ENCODE measurements at places on chromosomes 3 and 15. TPM values are rescaled to one million over a fixed set of nuclear protein-coding genes. Genes with fewer than 3 reads are reported as not detected.
A peak's percentile ranks its signal among the peaks of the same experiment; 100 is the strongest.

DNA sequence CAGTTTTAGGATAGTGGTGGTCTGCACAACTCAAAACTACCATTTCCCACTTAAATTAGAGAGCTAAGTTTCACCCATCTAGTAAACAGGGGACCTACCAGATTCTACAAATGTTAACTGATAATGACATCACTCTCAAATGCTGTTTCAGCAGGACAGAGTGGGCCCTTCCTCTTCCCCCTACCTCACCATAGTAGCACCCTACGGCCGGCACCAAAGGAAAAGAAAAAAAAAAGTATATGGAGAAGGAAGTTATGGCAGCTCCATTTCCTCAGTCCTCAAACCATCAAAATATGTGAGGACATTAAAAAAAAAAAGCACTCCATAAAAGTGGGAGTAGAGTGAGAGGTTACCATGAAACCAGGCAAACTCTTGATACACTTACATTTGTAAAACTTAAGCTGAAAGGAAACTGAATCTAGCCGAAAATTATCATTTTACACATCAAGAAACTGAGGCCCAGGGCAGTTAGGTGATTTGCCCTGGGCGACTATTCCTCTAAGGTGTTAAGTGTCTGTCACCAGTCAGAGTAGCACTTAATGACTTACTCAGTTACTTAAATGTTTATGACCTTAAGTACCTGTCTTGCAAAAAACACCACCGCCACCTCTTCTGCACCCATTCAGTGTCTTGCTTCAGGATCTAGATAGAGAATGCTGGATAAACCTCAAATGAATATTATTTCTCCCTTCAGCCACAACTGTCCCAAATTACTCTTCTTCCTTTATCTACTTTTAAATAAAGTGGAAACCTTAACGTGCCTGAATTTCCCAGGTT lies 2.7 kb downstream of the MSL2 start:
- peak overlapping the region; percentile 95 for H3K4me3 ChIP-seq

- no peak overlapping the region for H3K4me3 ChIP-seq
- no peaks in the 10 kb centered on the region for H3K36me3 ChIP-seq
- no peak overlapping the region for H3K27ac ChIP-seq
- no peaks in the 10 kb centered on the region for H3K27me3 ChIP-seq
- no peak for DNase-seq
These were observed 236.0 kb upstream of the EIF1B start for GRCh38 chr3:40073310-40074007.

DNA sequence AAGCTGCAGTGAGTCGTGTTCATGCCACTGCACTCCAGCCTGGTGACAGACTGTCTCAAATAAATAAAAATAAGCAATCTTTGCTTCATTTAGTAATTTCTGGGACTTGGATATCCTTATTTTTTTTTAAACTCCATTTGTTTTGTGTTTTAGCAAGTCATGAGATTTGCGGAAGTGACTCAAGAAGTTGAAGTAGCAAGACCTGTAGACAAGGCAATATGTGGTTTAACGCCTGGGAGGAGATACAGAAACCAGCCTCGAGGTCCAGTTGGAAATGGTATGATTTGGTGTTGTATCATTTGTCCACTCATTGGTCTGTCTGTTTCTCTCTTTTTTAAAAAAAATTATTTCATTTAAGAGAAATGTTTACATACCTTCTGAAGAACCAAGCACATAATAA lies 16.6 kb upstream of the RPLP1 start:
- no peak overlapping the region for H3K27ac ChIP-seq
- H3K4me3 ChIP-seq, result no peak overlapping the region
- H3K27me3 ChIP-seq, result no peaks in the 10 kb centered on the region
- no peak for DNase-seq

Gene CPNE9
- 1.2 TPM for total RNA-seq

DNA sequence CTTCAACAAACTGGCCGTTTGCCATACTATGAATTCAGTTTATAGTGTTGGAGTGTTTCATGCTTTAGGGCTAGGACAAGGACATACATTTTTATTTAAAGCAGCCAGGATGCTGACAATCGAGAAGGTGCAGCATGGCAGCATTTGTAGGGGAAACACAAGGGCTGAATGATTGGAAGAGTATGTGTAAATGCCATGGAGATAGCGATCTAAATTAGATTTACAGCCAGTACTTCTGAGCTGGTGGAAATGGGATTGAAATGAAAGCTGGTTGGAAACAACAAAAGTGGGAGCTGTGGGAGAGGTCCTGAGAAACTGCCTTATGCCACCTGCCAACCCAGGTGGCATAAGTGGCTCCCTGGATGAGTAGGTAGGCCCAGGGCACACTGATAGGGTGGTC lies 209.9 kb upstream of the MRPL3 start:
- H3K4me3 ChIP-seq, result no peak overlapping the region
- H3K36me3 ChIP-seq, result no peaks in the 10 kb centered on the region

- H3K36me3 ChIP-seq, result no peaks in the 10 kb centered on the region
- H3K4me3 ChIP-seq, result no peak overlapping the region
- no peak for DNase-seq
- no peaks in the 10 kb centered on the region for H3K27me3 ChIP-seq
- no peaks in the 10 kb centered on the region for H3K4me1 ChIP-seq
- no peak overlapping the region for H3K27ac ChIP-seq
These were observed 50.4 kb downstream of the MESD start for GRCh38 chr15:80939216-80939615.

GRCh38 chr3:173685456-173685855 lies 287.9 kb downstream of the NLGN1 start:
- H3K27me3 ChIP-seq, result no peaks in the 10 kb centered on the region
- no peak overlapping the region for H3K4me3 ChIP-seq
- H3K4me1 ChIP-seq, result no peaks in the 10 kb centered on the region
- H3K36me3 ChIP-seq, result no peaks in the 10 kb centered on the region
- no peak for DNase-seq

- DNase-seq, result no peak
- H3K27ac ChIP-seq, result no peak overlapping the region
- no peaks in the 10 kb centered on the region for H3K4me1 ChIP-seq
- H3K4me3 ChIP-seq, result no peak overlapping the region
- H3K27me3 ChIP-seq, result no peaks in the 10 kb centered on the region
- no peaks in the 10 kb centered on the region for H3K36me3 ChIP-seq
These were observed 271.0 kb downstream of the SUCLG2 start for GRCh38 chr3:67383379-67383778.

DNA sequence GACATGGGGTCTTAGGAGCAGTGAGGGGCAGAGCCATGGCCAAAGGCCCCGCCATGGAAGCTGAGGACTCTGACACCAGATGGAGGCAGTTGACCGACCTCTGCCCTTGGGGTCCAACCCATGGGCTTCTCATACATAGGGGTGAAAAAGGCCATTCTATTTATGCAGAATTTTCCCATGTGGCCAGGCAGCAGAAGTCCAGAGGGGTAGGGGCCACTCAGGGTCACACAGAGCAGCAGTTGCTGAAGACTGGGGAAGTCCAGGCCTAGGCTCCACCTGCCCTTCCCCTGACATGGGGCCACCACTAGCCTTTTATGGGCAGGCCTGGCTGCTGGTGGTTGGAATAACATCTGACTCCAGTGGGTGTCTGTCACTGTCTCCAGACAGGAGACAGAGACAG lies 6.4 kb downstream of the PRSS50 start:
- H3K4me1 ChIP-seq, result no peaks in the 10 kb centered on the region
- no peaks in the 10 kb centered on the region for H3K36me3 ChIP-seq
- H3K27me3 ChIP-seq, result no peaks in the 10 kb centered on the region
- DNase-seq, result no peak
- H3K4me3 ChIP-seq, result no peak overlapping the region

Gene RYR3
- total RNA-seq, result not detected

- H3K36me3 ChIP-seq, result no peaks in the 10 kb centered on the region
- no peak overlapping the region for H3K4me3 ChIP-seq
- DNase-seq, result no peak
- H3K27me3 ChIP-seq, result no peaks in the 10 kb centered on the region
These were observed 53.7 kb downstream of the LSAMP start for GRCh38 chr3:116391296-116392201.

DNA sequence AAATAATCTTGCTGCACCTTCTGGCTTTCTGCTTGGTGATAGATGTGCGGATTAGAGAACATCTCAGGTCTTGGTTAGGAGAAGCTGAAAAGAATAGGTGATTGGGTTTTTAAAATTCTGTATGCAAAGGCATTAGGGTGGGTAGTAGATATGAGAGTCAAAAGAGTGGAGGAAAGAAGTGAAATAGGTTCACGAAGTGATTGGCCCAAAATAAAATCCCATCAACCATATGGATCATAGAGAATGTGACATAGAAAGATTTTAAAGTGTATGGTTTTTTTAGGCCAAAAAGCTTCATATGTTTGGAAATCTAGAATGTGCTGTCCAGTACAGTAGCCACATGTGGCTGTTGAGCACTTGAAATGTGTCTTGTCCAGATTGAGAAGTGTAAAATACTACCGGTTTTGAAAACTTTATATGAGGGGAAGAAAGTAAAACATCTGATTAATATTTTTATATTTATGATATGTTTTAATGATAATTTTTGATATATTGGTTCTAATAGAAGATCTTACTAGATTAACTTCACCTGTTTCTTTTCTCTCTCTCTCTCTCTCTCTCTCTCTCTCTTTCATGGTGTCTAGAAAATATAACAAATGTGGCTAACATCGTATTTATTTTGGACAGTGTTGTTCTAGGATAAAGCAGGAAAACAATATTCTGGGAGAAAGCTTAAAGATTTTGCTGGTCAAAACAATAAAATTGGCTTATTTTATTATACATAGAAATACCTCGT lies 2.9 kb downstream of the MBNL1 start:
- no peak for DNase-seq
- H3K36me3 ChIP-seq, result no peaks in the 10 kb centered on the region
- H3K4me3 ChIP-seq, result peak overlapping the region; percentile 93

GRCh38 chr3:29515451-29515850 lies 234.6 kb downstream of the RBMS3 start:
- H3K27ac ChIP-seq, result no peak overlapping the region
- no peaks in the 10 kb centered on the region for H3K36me3 ChIP-seq
- no peak for DNase-seq
- peaks cover 2% of the 10 kb centered on the region for H3K27me3 ChIP-seq
- no peaks in the 10 kb centered on the region for H3K4me1 ChIP-seq

DNA sequence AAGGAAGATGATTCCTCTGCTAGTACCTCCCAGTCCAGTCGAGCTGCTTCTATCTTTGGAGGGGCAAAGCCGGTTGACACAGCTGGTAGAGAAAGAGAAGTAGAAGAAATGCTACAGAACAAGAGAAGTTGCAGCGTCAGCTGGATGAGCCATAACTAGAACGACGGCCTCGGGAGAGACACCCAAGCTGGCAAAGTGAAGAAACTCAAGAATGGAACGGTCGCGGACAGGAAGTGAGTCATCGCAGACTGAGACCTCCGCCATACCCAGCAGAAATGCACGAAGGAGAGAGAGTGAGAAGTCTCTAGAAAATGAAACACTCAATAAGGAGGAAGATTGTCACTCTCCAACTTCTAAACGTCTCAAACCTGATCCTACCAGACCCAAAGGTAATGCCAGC lies 19.0 kb upstream of the PARP14 start:
- H3K27me3 ChIP-seq, result no peaks in the 10 kb centered on the region
- H3K36me3 ChIP-seq, result no peaks in the 10 kb centered on the region
- H3K4me1 ChIP-seq, result peaks cover 6% of the 10 kb centered on the region

DNA sequence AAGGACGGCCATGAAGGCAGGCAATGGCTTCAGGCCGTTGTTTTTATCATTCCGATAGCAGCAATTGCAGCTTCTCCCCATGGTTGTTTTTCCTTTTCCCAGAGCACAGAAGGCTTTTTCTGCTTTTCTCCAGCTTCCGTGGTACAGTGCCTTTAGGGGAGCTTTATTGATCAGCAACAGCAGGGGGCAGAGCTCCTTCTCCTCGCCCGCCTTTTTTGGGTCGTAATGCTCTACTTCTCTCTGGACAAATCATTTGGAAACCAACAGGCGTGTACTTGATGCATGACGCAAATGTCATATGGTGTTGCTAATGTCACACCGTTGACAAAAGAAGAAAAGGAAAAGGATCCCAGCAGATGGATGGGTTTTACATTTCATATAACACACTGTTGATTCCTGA lies 79.7 kb upstream of the SNRK start:
- no peak overlapping the region for H3K27ac ChIP-seq
- no peaks in the 10 kb centered on the region for H3K27me3 ChIP-seq
- H3K36me3 ChIP-seq, result no peaks in the 10 kb centered on the region
- no peaks in the 10 kb centered on the region for H3K4me1 ChIP-seq
- H3K4me3 ChIP-seq, result no peak overlapping the region

Gene TM2D3
- total RNA-seq, result 56.4 TPM

GRCh38 chr15:68633231-68634121 lies 54.7 kb downstream of the CORO2B start:
- H3K36me3 ChIP-seq, result no peaks in the 10 kb centered on the region
- peaks cover 87% of the 10 kb centered on the region for H3K4me1 ChIP-seq
- no peaks in the 10 kb centered on the region for H3K27me3 ChIP-seq

Gene GXYLT2
- not detected for total RNA-seq
